Urothelium cell line (cell line): ENCODE measurements at places on chromosomes 12 and 14.

DNA sequence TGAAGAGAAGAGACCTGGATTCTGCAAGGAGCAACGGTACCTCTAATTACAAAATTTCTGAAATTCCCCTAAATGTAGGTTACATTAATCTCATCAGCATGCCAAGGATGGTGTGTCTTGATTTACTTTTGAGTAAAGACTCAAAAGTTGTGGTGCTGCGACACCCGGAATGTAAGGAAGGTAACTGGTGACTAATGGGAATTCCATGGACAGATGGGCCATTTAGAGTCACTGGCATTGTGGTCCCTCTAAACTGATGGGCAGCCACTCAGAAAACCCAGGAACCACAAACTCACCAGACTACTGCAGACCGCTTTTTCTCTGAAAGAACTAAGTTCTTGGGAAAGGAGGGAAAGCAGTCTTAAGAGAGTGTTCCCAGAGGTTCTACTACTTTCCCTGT, 32.8 kb downstream of the GRIN2B start:
- DNase-seq, result no peak

DNA sequence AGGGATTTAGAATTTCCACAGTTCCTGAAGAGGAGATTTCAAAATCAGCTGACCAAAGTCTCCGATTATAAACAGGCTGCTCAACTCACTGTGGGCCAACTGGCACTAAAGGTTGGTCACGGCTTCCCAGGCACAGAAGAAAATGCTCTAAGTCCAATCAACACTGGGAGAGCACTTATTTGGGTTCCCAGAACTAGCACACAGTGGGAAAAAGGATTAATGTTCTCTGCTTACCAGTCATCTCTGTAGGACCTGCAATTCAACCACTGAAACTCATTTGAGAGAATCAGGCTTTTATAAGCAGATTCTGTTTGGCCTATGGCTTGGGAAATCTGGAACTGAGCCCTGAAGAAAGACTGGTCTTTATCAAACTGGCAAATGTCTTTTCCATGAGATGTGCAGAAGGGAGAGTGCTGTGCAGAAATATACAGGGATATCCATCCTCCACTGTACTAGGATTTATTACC, 49.4 kb downstream of the ABCC9 start:
- no peak for DNase-seq

GRCh38 chr12:62050785-62051184, 209.4 kb upstream of the USP15 start:
- no peak for DNase-seq

DNA sequence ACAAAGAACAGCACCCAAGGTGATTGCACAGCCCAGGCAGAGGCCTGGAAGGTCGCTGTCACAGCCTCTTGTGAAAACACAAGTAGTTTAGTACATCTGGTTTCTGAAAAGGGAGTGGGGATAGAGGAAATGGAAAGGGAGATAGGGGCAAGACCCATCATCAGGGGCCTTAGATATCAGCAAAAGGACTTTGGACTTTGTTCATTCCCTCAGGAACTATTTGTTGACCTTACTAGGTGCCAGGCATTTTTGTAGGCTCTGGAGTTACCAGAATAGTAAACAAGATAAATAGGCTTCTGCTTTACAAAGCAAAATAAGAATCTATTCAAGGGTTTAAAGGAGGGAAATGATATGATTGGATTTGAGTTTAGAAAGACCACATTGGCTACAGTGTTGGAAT, 199.4 kb upstream of the CDKN3 start:
- no peak for DNase-seq

GRCh38 chr14:51996148-51996746, 6.9 kb downstream of the RTRAF start:
- DNase-seq, result no peak

DNA sequence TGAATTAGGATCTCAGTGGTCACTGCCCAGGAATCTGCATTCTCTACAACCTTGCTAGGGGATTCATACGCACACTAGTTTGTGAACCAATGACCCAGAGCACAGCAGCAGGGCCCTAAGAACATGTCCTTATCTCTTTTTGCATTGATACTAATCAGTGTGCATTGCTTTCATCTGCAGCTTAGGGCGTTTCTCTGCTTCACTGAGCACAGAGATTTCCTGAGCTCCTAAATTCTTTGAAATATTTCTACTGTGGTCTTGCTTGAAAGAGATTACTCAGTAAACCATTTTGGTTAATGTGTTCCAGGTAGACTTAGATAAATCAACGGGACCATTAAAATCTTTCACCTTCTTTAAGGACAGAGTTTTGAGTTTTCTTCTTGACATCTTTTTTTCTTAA, 351.3 kb upstream of the KITLG start:
- no peak for DNase-seq
